ENCODE measurements at places on chromosomes 5 and 9.

DNA sequence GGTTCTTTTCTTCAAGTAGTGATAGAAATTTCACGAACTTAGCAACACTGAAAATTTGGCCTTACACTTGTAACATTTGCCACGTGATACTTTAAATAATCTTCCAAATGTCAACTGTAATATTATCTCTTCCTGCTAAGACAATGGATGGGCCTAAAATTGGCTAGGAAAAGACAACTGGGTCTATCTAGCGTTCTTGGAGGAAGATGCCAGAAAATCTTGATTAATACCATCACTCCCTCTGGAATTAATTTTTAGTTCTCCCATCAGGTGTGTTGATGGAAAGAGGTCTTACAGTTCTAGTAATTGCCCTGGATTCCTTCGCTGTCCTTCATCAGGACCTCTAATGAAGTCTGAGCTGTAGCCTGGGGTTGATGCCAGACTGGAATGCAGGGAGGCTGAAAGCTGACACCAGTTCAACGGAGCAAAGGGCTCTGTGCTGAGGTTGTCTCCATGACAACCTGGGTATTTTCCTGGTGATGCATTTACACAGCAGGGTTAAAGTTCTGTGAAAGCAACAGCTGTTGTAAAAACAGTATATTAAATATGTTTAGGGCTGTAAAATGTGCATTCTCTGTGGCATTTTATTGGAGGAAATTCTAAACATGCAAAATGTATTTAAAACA is 92.3 kb downstream of the GAS1 start:
- DNase-seq, result no peak

GRCh38 chr9:34291423-34291822 is 37.6 kb downstream of the KIF24 start:
- no peak for DNase-seq

GRCh38 chr5:65760504-65761275 is 38.7 kb downstream of the NLN start:
- peak; percentile 27 for DNase-seq

- DNase-seq, result peak; percentile 17
Observed at GRCh38 chr9:21919377-21920362, 74.5 kb downstream of the CDKN2A start.

- DNase-seq, result no peak
Observed at GRCh38 chr9:4701526-4701925, 22.2 kb downstream of the CDC37L1 start.

GRCh38 chr5:115815006-115815692 is 1.3 kb downstream of the CDO1 start:
- DNase-seq, result no peak

GRCh38 chr9:971901-972500 is 4.5 kb upstream of the DMRT3 start:
- DNase-seq, result no peak

DNA sequence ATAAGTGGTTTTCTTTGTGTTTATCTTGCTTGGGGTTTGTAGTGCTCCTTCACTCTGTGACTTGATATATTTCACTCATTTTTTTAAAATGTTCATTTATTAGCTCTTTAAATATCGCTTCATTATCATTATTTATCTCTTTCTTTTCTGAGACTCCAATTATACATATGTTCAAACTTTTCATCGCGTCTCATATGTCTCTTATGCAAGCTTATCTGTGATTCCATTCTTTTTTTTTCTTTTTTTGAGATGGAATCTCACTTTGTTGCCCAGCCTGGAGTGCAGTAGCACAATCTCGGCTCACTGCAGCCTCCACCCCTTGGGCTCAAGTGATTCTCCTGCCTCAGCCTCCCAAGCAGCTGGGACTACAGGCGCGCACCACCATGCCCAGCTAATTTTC is 73.9 kb upstream of the GABRP start:
- no peak for DNase-seq

- no peak for DNase-seq
Observed at GRCh38 chr5:35308421-35308820, 78.1 kb upstream of the PRLR start.

DNA sequence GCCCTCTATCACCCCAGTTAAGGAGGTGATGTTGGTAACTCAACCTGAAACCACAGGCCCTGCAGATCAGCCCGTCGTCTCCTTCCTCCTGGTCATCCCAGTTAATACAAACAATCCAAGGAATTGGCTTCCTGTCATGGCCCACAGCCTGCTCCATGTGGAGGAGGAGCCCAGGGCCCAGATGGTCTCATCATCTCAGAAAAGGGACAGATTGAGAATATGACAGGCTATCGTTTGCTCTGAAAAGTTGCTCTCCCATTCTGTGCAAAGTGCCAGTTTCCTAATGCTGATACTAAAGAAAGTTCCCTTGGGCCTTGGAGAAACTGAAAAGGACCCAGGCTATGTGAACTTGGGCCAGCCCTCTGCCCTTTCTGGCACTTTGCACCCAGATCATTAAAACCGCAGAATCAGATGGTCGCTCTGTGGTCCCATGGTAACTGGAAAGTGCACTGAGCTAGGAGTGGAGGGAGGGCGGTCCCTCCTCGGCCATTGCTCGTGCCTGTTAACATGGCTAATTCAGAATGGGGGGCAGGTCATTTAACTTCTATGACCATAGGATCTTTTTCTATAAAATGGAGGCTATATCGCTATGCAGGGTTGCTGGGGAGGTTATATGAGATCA is 675 bp upstream of the SPAAR start:
- no peak for DNase-seq

GRCh38 chr9:17064558-17064957 is 70.3 kb upstream of the CNTLN start:
- no peak for DNase-seq

DNA sequence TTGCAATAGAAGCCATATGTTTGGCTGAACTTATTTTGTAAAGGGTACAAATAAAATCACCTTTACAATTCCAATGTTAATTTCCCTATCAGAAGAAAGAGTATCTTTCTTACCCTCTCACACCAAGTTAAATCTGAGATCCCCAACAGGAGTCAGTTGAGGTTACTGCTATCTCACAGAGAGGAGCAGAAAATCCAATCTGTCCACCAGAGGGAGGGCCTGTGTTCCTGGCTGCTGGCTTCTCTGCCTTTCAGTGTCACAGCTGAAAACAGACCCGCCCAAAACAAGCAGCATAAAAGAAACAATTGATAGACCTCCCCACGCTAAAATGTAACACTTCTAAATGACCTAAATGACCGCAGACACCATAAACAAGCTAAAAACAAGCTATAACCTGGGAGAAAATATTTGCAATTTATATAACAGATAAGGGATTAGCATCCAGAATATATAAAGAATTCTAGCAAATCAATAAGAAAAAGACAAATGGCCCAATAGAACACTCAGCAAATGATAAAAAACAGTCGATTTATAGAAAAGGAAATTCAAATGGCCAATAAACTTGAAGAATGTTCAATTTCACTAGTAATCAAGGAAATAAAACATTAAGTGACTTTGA is 24.5 kb upstream of the MVB12B start:
- DNase-seq, result peak; percentile 22

GRCh38 chr9:128552744-128553440 is 505 bp downstream of the SPTAN1 start:
- DNase-seq, result peak; percentile 50

- no peak for DNase-seq
Observed at GRCh38 chr9:34384368-34385165, 7.9 kb upstream of the MYORG start.

DNA sequence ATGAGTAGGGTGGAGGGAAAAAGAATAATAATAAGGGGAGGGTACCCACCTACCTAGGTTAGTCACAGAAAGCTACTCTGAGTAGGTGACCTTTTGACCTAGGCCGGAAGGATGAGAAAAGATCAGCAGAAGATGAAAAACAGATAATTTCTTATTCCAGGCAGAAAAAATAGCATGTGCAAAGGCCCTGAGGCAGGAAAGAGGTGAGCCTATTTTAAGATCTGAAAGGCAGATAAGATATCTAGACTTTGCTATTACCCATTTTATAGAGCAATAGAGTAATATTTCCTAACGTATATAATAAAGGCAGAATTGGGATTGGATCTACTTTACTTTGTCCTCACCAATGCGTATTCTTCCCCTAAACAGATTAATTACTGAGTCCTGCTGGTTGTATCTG is 393.9 kb upstream of the MPDZ start:
- DNase-seq, result no peak

DNA sequence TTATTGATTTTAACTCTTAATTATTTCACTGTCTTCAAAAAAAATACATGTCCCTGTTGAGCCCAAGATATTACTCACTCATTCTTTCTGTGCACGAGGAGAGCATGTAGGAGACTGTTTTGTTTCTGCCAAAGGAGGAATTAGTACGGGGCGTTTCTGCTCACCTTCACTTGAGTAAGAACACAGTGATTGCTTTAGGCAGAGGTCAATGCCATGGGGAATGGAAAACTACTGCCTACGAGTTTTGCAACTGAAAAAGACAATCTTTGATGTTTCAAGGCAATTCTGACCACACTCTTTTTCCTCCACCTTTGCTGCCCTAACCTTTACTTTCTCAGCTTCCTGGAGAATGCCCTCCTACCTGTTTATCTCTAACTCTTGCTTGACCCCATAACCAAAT is 109.4 kb downstream of the CCDC192 start:
- no peak for DNase-seq

GRCh38 chr9:33277484-33277883 is 12.6 kb downstream of the CHMP5 start:
- DNase-seq, result no peak

DNA sequence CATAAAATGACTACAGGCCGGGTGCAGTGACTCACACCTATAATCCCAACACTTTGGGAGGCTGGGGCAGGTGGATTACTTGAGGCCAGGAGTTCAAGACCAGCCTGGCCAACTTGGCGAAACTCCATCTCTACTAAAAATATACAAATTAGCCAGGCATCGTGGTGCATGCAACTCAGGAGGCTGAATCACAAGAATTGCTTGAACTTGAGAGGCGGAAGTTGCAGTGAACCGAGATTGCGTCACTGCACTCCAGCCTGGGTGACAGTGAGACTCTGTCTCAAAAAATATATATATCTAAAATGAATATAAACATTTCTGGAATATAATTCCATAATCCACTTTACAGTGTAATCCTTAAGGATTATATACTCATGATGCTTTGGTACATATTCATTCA is 66.5 kb downstream of the TEX10 start:
- no peak for DNase-seq

DNA sequence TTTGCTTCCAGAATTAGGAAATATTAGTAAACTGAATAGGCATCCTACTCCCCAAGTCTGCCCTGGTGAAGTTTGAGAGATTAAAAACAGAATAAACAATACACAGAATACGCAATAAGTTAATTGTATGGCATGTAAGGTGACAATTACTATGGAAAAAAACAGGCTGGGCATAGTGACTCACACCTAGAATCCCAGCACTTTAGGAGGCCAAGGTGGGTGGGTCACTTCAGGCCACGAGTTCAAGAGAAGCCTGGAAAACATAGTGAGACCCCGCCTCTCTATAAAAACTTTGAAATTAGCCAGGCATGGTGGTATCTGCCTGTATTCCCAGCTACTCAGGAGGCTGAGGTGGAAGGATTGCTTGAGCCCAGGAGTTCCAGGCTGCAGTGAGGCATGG is 64.2 kb upstream of the SUSD1 start:
- DNase-seq, result no peak

GRCh38 chr5:1681955-1682354 is 117.7 kb downstream of the MRPL36 start:
- no peak for DNase-seq

- no peak for DNase-seq
Observed at GRCh38 chr9:73151653-73152542, at the start of gene ANXA1. ANXA1 (plus strand) TSS chr9:73151865; CDS start chr9:73158536, 6,671 bp downstream.

DNA sequence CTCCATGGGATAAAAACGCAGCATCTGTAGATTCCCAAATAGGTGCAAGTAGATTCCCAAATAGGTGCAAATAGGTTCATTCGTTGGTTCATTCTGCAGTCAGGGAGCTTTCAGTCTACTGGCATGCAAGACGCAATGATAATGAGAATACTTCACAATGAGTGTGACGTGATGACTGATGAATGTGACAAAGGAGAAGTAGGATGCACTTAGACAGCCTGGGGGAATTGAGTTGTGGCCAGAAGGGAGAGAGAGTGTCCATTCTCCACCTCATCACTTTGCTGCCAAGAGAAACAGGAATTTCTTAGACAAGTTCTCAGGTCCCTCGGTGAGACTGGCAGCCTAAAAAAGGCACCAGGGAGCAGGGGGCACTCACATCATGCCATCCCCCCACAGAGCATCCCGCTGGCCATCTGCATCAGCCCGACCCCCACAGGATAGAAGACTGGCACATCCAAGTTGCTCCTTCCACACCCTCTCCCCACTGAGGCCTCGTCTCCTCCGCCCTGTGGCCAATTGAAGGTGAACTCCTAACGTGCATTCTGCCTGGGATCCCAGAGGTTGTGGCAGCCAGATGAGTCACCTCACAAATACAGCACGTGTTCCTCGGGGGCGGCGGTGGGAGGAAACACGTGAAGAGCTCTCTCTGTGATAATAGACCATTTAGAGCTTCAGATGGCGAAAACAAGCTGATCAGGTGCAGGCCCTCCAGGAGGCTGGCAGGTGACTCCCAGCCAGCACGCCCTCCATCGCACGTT is 19.9 kb upstream of the KCNIP1 start:
- no peak for DNase-seq

DNA sequence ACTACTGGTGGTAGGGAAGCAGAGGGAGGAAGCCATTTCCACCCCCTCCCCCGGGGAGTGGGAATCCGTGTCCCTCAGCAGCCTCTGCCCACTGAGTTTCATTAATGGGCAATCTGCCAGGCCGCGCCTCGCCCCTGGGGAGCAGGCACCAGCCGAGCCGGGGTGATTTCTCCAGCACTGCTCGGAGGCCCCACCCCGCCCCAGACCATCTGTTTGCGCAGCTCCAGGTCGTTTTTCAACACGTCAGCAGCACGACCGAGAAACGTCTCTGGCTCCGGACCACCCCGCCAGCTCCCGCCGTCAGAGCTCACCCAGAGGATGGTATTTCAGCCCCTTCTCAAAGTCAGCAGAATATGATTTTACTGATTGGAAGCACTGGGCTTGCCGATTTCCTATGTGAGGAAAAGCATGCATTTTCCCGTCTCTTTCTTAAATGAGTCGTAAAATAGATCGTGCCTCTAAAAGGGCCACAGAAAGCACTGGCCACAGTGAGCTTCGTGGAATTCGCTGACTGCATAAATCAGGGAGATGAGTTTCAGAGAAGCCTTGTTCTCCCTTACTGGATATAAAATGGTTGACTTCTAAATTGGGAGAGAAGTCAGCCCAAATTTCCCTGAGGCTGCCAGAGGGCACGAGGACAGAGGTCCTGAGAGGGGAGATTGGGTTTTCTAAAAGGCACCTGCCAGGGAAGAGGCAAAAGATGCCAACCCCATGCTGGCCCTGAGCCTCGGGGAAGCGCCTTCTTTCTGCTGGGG is 47.0 kb downstream of the OLFM1 start:
- DNase-seq, result no peak
